Caudate nucleus (tissue), 63 donors: ENCODE measurements at places on chromosomes 2 and 18.

- no peak for DNase-seq
Observed at GRCh38 chr2:80073134-80073561, 231.4 kb downstream of the LRRTM1 start.

- DNase-seq: no peak
Observed at GRCh38 chr2:121450301-121450700, 80.4 kb upstream of the RNU4ATAC start.

DNA sequence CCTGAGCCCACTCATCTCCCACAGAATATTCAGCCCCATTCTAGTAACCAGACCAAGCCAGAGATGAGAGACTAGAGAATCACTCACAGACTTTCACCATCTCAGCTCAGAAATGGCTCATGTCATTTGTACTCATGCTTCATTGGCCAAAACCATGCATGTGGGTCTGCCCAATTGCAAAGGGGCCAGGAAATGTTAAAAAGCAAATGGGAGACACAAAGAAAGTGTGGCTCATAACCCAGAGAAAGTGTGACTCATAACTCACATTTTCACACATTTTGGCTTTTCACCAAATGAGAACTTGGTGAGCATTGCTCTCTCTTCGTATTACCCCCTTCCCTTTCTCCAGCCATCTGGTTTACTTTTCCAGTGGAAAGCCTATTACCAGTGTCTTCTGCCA is 66.2 kb downstream of the MDH1 start:
- DNase-seq: no peak

- no peak for DNase-seq
Observed at GRCh38 chr2:74917702-74918619, 40.5 kb upstream of the POLE4 start.

- no peak for DNase-seq
Observed at GRCh38 chr2:11023326-11024258, 111.9 kb downstream of the KCNF1 start.

DNA sequence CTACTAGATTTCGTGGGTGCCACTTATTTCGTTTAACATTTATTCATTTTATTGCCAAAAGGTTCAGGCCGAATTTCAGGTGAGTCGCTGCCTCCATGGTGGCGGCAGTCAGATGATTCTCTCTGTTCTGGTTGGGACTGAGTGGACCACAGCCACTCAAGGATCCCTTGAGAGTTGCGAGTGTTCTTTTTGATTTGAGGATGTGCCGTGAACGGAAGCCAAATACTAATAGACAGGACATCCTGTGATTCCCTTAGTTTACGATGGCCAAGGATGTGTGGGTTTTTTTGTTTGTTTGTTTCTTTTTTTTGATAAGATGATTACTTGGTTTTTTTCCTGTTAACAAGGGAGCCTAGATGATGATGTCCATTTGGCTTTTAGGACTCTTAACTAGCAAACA is 13.2 kb downstream of the MAPRE2 start:
- no peak for DNase-seq

GRCh38 chr2:32688541-32688940 is 60.7 kb downstream of the TTC27 start:
- DNase-seq: no peak

DNA sequence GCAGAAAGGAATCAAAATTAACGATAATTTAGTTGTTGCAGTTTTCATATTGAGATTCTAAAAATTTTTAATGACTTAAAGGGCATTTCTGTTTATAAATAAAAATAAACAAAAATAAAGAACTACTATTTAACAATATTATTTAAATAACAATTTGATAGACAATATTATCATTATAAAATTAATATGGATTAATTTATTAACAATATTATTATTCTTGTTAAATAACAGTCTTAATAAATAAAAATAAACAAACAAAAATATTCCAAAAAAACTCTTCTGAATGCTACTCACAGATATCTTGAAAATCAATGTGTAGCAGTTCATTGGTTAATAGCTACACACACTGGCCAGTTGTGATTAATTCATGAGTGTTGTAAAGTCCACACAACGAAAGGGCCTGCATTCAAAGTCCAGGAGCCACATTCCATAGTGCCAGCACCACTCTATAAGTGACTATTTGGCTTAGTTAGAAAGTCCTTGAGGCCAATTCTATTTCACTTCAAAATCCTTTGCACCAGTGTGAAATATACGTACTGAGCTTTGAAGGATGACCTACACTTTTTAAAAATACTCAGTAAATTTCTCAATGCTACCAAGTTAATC is 117.1 kb downstream of the ZNF521 start:
- DNase-seq: no peak

DNA sequence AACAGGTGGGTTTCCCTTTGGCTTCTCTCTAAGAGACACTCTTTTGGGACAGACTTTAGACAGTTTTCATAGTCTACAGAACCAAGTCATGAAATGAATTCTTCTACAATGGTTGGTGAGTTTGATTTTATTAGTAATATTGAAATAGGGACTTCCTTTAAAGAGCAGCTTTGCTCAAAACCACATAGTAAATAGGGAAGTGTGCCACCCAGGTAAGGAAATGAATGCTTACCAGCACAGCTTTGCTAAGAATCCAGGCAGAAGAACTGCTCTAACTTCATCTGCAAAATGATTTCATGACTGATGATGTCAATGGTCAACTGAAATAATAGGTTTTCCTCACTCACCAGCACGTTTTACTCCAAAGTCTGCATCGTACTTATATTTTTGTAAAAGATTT is 89.2 kb downstream of the NYAP2 start:
- DNase-seq: no peak

- DNase-seq: no peak
Observed at GRCh38 chr2:219344751-219345430, 12.3 kb upstream of the RESP18 start.

DNA sequence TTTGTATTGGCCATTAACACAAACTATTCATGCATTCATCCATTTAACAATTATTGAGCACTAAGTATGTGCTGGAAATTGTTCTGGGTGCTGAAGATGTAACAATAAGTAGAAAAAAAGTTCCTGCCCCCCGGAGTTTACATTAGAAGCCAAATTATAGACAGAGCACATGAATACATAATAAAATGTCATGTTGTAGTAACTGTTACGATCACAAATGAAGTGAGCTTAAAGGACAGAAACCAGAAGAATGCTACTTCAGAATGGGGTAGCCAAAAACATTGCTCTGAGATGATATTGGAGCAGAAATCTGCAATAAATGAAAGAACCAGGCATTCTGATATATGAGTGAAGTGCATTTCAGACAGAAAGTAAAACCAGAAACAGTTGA is 256.0 kb upstream of the SETBP1 start:
- no peak for DNase-seq

- DNase-seq: no peak
Observed at GRCh38 chr2:53422979-53423378, 344.6 kb upstream of the CHAC2 start.

DNA sequence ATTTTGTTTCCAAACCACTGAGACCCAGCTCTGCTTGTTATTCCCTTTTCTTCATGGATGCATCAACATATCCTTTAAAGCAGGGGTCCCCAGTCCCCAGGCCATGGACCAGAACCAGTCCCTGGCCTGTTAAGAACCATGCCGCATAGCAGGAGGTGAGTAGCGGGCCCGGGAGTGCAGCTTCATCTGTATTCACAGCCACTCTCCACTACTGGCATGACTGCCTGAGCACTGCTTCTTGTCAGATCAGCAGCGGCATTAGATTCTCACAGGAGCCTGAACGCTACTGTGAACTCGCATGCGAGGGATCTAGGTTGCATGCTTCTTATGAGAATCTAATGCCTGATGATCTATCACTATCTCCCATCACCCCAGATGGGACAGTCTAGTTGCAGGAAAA is 1.6 kb upstream of the POLI start:
- no peak for DNase-seq

GRCh38 chr2:127786048-127786809 is 24.7 kb downstream of the WDR33 start:
- DNase-seq: no peak
